ENCODE measurements at places on chromosomes 7 and 10. TPM values are rescaled to one million over a fixed set of nuclear protein-coding genes. Genes with fewer than 3 reads are reported as not detected.

Gene UCMA
- polyA plus RNA-seq = not detected

GRCh38 chr7:12094365-12094921 is 116.7 kb upstream of the TMEM106B start:
- no peak for DNase-seq

DNA sequence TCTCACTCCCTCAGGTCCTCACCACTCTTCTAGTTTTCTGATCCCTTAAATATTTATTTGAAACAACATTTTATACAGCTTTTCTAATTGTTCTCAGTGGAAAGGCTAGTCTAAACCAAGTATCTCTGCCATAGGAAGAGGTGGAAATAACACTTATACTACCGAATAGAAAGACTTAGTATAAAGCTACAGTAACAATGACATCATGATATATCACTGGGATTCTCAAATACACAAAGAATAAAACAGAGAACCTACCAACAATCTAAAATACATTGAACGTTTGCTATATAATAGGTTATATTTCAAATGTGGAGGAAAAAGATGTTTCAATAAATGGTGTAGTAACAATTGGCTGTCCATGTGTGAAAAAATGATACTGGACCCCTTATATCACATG is 142.9 kb downstream of the KMT2C start:
- DNase-seq = no peak

GRCh38 chr7:66110856-66111255 is 3.8 kb upstream of the CRCP start:
- DNase-seq = no peak

- no peak for DNase-seq
These were observed 103.9 kb upstream of the STK17A start for GRCh38 chr7:43479042-43479441.

DNA sequence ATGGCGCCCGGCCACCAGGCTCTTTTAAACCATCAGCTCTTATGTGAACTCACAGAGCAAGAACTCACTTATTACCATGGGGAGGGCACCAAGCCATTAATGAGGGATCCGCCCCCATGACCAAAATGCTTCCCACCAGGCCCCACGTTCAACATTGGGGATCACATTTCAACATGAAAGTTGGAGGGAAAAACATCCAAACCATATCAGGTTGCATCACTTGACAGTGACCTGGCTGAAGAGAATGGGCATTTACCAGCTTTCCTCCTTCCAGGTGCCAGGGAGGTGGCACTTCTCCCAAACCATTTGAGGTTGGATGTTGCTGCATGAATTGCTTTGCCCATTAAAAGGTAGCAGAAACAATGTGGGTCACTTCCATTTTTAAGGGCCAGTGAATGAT is 115.6 kb upstream of the TNS3 start:
- DNase-seq = no peak

Gene METTL27
- 9.5 TPM for polyA plus RNA-seq
